ENCODE measurements at places on chromosomes 5 and 9.

DNA sequence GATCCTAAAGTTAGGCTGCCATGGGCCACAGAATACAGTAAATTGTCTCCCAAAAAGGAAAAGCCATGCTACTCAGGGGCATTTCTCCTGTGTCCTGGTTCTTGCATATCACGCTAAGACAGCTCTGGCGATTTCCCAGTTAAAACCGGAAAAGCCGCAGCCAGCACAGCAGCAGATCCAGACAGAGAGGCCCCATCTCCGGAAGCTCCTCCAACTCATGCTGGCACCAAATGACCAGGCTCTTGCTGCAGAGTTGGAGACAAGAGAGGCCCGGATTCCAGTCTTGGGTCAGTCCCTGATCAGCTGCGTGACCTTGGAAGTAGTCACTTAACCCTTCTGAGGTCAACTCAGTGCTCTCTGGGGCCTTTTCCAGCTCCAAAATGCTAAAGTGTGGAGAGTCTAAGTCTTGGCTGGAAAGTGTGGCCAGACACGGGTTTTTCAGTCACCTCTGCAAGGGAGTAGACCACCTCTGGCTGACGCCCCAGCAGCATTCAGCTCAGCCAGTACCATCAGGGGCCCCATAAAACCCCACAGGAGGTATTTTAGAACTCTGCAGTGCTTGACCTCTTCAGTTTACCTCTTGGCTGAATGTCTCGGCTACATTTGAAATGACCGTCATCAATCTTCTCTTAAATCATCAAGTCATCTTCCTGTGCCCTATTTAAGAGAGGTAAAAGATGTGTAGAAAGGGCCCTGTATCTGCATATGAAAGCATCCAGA, 16.2 kb downstream of the GDNF start:
- DNase-seq = no peak

- no peak for DNase-seq
These were observed 407.0 kb upstream of the GRAMD2B start for GRCh38 chr5:126016256-126016655.

DNA sequence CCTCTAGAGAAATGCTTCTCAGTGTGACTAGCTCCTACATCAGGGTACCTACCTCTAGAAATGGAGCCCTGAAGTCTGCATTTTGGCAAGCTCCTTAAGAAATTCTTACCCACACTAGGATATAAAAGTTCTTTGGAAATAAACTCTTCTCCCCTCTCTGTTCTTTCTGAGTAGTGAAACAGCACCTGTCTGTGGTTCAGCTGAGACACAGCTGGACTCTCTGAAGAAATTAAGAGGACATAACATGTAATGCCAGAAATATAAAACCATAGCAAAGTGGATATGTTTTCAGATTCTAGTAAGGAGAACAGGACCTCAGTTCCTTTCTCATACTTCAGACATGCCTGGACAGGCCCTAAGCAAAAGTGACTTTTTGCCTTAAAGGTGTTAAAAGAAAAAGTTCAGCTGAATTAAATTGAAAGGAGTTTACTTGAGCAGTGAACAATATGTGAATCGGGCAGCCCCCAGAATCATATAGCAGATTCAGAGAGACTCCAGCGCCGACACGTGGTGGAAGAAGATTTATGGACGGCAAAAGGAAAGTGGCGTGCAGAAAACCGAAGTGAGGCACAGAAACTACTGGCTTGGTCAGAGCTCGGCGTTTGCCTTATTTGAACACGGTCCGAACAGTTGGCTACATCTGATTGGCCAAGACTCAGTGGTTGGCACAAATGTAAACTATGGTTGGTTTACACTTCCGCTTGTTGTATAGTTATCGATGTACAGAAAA, 64.5 kb downstream of the PRKACG start:
- no peak for DNase-seq

GRCh38 chr9:76743931-76744330, 20.3 kb upstream of the PCA3 start:
- no peak for DNase-seq

GRCh38 chr9:119844431-119844830, 475.2 kb upstream of the BRINP1 start:
- no peak for DNase-seq

DNA sequence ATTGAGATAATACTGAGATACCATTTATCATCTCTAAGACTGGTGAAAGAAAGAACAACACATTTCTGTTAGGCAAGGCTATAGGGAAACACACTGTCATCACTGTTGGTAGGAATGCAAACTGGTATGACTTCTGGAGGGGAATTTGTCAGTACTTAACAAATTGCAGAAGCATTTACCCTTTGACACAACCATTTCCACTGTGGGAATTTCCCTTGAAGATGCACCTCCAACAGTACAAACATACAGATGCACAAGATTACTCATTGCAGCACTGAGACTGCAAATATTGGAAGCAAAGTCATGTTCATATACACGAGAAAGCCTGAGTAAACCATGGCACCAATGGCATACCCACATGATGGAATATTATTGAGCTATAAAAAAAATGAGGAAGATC, 17.6 kb downstream of the GM2A start:
- DNase-seq = no peak

DNA sequence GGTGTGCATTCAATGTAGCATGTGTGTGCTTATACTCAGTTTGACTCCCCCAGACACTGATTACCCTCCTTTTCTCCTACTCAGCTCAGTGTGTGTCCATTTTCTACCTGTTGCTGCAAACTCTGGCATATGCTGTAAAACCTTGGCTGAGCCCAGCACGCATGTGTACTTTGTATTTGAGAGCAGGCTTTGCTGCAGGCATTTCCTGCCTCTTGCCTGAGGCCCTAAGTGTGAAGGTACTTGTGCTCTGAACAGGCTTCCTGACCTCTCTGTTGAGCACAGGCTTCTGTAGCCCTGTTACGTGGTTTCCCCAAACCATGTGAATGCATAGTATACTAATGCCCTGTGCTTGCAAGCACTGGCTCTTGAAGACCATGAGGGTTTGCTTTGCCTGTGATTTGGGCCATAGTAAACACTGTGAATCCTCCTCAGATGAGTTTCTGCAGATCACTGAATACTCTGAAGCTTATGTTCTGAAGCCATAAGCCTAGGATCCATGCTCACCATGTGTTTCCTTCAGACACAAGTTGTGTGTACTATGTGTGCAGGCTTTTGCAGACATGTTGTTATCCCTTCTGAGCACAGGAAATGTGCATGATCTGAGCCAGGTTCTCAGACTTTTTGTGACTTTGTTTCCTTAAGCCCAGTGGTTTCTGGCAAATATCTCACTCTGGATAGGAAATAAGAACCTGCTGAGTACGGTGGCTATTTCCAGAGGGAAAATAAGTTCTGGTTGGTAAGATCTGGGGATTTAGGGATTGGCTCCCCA, 124.9 kb upstream of the RUSC2 start:
- DNase-seq = no peak

- no peak for DNase-seq
These were observed 13.1 kb downstream of the PSD2 start for GRCh38 chr5:139808481-139809330.

- DNase-seq = peak; percentile 43
These were observed 560 bp downstream of the DOCK2 start for GRCh38 chr5:169637549-169638121.
